ENCODE measurements at places on chromosomes 5 and 9.

DNA sequence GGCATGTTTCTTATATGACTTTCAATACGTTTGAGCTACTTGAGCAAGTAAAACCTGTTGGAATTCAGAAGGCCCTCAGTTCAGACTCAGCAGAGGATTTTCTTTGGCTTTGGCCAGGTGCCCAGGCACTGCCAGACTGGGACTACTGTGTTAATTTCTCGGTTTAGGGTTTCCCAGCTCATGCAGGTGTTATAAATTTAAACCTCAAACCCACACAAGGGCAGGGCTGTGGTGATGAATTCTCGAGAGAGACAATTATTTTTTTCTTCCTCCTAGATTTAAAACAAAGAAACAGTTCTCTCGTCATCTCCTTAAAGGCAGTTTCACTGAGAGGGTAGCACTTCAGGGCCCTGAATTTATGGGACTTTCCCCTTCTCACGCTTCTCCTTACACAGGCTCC lies 406.0 kb upstream of the PIK3R1 start:
- DNase-seq: no peak

DNA sequence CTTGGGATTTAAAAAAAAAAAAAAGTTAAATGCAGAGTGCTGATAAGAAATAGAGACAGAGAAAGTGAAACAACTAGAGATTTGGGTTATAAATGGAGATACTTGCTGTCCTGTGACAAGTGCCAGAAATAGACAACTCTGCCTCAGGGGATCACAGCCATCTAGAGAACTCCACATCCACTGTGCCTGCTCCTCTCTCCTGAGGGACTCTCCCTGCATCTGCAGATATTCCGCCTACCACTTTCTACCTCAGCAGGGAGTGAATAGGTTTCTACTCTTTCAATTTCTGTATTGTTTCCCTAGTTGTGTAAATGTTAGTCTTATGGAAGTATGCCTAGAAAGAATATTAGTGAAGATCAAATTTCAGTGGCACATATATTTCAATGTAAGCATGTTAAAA lies 307.2 kb downstream of the HTR1A start:
- no peak for DNase-seq

- no peak for DNase-seq
Measured at GRCh38 chr5:52760695-52761366, 26.9 kb upstream of the ITGA1 start.

DNA sequence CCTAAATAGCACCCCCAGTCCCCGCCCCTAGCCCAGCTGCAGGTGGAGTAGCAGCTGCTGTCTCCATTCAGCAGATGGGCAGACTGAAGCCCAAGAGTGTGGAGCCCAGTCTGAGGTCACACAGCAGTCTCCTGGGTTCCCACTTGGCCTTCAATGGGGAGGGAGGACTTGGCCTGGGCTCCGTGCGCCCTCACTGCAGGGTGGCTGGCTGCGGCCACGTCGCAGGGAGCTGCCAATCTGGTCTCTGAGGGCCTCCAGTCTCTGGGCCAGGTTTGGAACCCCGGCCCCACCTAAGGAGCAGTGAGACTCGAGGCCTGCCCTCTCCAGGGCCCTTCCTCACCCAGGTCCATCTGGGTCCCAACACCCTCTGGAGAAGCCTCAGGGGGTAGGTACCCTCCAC lies 7.4 kb downstream of the KIF12 start:
- DNase-seq: no peak

DNA sequence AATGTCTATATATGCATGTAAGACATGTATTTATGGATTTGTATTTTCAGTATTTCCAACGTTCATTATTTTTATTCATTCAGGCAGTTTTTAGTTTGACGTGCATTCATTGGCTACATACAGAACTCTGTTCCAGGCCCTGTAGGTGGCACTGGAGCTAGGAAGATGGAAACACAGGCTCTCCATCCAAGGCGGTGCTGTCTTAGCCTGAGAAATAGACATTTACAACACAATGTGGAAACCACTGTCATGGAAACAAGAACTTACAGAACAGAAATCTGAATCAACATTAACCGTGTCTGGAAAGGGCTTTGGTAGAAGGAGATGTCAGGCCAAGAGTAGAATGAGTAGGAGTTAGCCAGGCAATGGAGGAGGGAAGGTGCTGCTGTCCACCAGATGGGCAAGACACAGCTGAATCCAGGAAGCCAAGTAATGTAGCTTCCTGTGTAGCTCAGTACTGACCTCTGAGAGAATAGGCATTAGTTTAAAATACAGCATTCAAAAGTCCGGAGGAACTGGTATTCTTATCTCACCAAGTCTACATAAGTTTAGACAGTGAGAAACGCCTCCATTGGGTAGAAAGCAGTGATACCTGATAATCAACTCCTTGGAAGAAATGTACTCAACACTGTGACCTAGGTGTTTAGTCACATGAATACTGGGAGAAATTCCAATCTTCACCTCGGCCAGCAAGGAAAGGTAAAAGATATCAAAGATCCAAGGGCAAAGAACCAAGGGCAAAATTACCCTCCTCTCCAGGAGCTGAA lies 388.6 kb upstream of the CDH6 start:
- DNase-seq: no peak

GRCh38 chr5:91645347-91645746 lies 262.2 kb upstream of the ARRDC3 start:
- no peak for DNase-seq

DNA sequence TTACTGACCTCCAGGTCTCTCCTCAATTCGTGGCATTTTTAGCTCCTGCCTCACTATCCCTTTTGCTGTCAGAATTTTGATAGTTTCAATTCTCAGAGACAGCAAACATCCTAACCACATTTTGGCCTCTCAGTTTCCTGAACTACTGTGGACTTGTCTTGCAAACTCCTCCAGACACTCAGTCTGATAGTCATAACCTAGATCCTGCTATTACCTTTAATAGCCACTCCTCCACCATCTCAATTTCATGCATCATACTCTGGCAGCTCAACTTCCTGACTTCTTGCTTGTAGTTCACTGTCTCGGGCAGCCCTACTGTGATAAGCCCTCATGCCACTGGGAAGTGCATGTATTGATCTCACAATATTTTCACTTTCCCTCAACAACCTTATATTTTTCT lies 481.8 kb upstream of the CDH18 start:
- DNase-seq: no peak

GRCh38 chr9:21015995-21016394 lies 15.4 kb downstream of the HACD4 start:
- no peak for DNase-seq

Data from esophagus squamous epithelium (tissue), 5 donors.